ENCODE measurements at places on chromosomes 16 and 17. TPM values are rescaled to one million over a fixed set of nuclear protein-coding genes. Genes with fewer than 3 reads are reported as not detected.

STX1B gene
- 0.93 TPM for total RNA-seq

TBC1D3K gene
- total RNA-seq, result not detected

PPM1D gene
- 16.5 TPM for total RNA-seq

ZDHHC1 gene
- 5.2 TPM for total RNA-seq

KRTAP4-6 gene
- not detected for total RNA-seq

CCL5 gene
- total RNA-seq, result 4.7 TPM

ITGAE gene
- total RNA-seq, result 35.7 TPM
